Activated CD4-positive, alpha-beta T cell treated with anti-CD3 and anti-CD28 coated beads, Interleukin-2, amount 10 ng/mL, durations not matched to agents 24 days and 14 days (primary cell): ENCODE measurements at places on chromosomes 6 and 20. TPM values are rescaled to one million over a fixed set of nuclear protein-coding genes. Genes with fewer than 3 reads are reported as not detected.

- no peaks in the 10 kb centered on the region for H3K27me3 ChIP-seq
- H3K4me3 ChIP-seq: no peak overlapping the region
- no peaks in the 10 kb centered on the region for H3K36me3 ChIP-seq
- no peak for DNase-seq
- no peaks in the 10 kb centered on the region for H3K4me1 ChIP-seq
These were observed 4.4 kb downstream of the PGK2 start for GRCh38 chr6:49782725-49783124.

GRCh38 chr6:150599199-150600009 lies at the start of gene PLEKHG1:
Gene PLEKHG1 (plus strand): TSS chr6:150599885. CDS start chr6:150733682, 133,797 bp downstream.
- H3K27ac ChIP-seq: peak within 1 kb of the TSS; percentile 43
- H3K4me3 ChIP-seq: peak within 1 kb of the TSS; percentile 88
- peaks cover 15% of the 10 kb centered on the region for H3K4me1 ChIP-seq

GRCh38 chr6:1616701-1617463 lies 7.2 kb downstream of the FOXC1 start:
- H3K4me3 ChIP-seq: no peak overlapping the region
- H3K27me3 ChIP-seq: peaks cover 61% of the 10 kb centered on the region

DNA sequence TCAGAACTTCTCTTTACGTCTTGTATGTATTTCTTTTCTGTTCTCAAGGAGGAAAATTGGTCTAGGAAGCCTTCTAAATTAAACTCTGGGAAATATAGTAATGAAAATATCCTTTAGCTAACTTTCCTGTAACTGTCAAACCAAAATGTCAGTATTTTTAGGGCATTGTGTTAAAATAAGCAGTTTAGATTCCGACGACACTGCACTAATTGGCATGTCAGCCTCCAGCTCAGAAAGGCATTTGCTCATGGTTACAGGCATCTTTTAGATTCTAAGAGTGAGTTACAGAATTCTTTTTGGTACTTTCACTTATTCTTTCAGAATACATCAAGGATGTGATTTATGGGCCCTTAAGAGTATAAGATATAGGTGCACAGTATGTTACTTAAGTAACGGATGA lies 26.1 kb upstream of the VAPB start:
- no peaks in the 10 kb centered on the region for H3K27me3 ChIP-seq
- no peak overlapping the region for H3K4me3 ChIP-seq
- peaks cover 36% of the 10 kb centered on the region for H3K36me3 ChIP-seq

DNA sequence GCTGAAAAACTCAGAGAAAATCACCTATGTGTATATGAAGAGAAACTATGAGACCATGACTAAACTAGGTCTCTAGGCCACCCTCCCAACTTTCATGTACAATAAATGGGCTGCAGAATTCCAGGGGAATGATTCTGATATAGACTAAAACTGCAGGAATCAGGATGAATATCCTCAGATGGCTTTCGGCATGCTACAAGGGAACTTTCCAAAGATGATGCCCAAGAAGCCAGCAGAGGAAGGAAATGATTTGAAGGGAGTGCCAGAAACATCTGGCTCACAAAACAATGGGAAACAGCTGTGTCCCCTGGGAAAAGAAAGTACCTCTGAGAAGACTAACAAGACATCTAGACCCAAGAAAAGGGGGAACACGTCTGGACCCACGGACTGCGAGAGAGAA lies 41.1 kb downstream of the PLN start:
- H3K4me3 ChIP-seq: no peak overlapping the region
- peaks cover 35% of the 10 kb centered on the region for H3K36me3 ChIP-seq
- no peaks in the 10 kb centered on the region for H3K27me3 ChIP-seq
- H3K4me1 ChIP-seq: peaks cover 6% of the 10 kb centered on the region

- no peaks in the 10 kb centered on the region for H3K27me3 ChIP-seq
- H3K4me1 ChIP-seq: no peaks in the 10 kb centered on the region
- H3K36me3 ChIP-seq: no peaks in the 10 kb centered on the region
- no peak overlapping the region for H3K4me3 ChIP-seq
- no peak overlapping the region for H3K27ac ChIP-seq
These were observed 138.4 kb upstream of the TENT5A start for GRCh38 chr6:81890846-81891245.

- no peak overlapping the region for H3K4me3 ChIP-seq
- no peak overlapping the region for H3K27ac ChIP-seq
- DNase-seq: no peak
- no peaks in the 10 kb centered on the region for H3K27me3 ChIP-seq
- peaks cover 76% of the 10 kb centered on the region for H3K36me3 ChIP-seq
These were observed 20.8 kb downstream of the RBM39 start for GRCh38 chr20:35721219-35721618.

DNA sequence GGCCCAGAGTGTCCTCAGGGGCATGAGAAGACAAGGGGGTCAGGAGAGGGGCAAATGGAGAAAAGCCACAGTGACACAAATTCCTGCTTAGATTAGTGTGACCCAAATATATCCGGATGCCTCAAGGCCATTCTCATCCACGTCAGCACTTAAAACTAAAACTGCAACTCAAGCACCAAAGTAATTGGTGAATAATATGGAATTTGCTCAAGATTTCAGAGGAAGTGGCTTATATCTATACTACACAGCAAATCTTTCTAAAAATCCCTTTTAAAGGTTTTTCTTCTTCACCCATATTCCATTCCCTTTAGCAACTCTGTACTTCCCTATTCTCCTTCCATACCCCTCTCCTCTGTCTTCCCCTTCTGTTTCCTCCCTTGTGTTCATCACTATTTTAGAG lies 15.2 kb downstream of the DEF6 start:
- peak overlapping the region; percentile 74 for H3K4me3 ChIP-seq
- DNase-seq: no peak
- H3K27me3 ChIP-seq: no peaks in the 10 kb centered on the region
- peaks cover 73% of the 10 kb centered on the region for H3K36me3 ChIP-seq
- H3K27ac ChIP-seq: peak overlapping the region; percentile 90
- peaks cover 70% of the 10 kb centered on the region for H3K4me1 ChIP-seq

DNA sequence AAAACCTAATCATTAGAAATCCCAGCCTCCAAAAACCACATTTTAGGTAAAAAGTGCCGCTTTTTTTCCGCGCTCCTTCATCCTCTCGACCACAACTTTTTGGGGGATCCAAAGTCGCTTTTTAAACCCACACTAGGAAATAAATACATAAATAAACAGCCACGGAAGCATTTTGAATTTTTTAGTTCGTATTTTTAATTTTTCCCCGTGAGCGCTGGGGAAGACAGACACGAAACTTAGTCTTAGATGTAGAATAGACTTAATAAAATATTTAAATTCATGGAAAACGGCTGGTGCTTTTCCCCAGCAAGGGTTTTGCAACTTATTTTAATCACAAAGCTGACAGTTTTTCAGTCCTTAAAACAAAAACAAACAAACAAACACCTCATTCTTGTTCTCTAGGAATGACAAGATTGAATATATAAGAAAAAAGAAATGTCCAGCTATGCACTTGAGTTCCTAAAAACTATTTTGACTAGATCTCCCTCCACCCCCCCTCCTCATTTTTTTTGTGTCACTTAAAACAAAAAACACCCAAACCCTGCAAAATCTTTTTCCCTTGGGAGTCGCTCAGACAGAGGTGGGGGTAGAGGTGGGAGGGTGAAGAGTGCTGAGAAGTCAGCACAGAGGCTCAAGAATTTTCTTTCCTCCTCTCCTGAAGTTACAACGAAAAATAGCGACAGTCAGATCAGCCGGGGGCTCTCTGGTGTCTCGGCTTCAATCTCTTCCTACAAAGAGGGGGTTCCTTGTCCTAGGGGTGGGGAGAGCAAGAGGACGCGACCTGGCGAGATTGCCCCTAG lies 43.4 kb upstream of the SUPT3H start:
- peaks cover 12% of the 10 kb centered on the region for H3K36me3 ChIP-seq
- peak overlapping the region; percentile 94 for H3K4me3 ChIP-seq
- H3K4me1 ChIP-seq: peaks cover 50% of the 10 kb centered on the region
- no peak for DNase-seq

GRCh38 chr6:158767709-158768108 lies 51.5 kb downstream of the EZR start:
- no peaks in the 10 kb centered on the region for H3K27me3 ChIP-seq
- H3K4me3 ChIP-seq: no peak overlapping the region

Gene SLC26A8
- total RNA-seq: not detected in 2 replicates

Gene BTN1A1
- total RNA-seq: 0.07 TPM in 1 of 2 replicates, not detected in the other

Gene SNPH
- 1.7 and 1.8 TPM in 2 replicates for total RNA-seq

Gene LKAAEAR1
- 0.23 TPM in 1 of 2 replicates, not detected in the other for total RNA-seq

Gene HSPA1L
- total RNA-seq: 1.8 and 2.5 TPM in 2 replicates

Gene GSTA2
- not detected in 2 replicates for total RNA-seq

Gene CST4
- not detected in 2 replicates for total RNA-seq

Gene WFDC10B
- total RNA-seq: not detected in 2 replicates
